ENCODE measurements at places on chromosomes 2 and 18.

DNA sequence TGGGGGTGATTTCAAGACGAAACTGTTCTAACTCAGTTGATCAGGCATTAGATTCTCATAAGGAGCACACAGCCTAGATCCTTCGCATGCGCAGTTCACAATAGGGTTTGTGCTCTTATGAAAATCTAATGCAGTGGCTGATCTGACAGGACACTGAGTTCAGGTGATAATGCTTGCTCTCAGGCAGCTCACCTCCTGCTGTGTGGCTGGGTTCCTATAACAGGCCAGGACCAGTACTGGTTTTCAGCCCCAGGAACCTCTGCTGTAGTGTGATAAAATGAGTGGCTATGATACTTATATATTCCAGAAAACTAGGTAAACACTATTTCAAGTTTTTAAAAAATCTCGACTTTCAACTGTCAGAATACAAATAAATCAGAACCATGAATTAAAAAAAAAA is 271.4 kb downstream of the GALNT13 start:
- DNase-seq = no peak

- no peak for DNase-seq
Observed at GRCh38 chr2:63046961-63047320, 3.7 kb upstream of the OTX1 start.

DNA sequence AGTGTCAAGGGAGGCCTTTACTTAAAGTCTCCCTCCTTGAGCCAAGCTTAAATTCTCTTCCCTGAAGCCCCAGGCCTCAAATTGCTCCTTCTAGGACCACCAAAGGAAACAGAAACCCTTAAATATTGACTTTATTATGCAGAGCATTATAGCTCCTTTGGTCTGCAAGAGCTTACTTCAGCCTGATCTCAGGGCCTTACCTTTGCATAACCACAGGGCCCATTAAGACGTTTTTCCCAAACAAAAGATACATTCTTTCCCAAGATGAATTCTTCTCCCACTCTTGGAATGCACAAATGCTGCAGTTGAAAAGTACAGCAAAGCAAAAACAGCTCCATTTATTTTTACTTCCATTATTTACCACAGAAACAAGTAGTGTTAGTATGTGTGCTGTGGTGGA is 130.8 kb downstream of the B3GNT2 start:
- DNase-seq = no peak

DNA sequence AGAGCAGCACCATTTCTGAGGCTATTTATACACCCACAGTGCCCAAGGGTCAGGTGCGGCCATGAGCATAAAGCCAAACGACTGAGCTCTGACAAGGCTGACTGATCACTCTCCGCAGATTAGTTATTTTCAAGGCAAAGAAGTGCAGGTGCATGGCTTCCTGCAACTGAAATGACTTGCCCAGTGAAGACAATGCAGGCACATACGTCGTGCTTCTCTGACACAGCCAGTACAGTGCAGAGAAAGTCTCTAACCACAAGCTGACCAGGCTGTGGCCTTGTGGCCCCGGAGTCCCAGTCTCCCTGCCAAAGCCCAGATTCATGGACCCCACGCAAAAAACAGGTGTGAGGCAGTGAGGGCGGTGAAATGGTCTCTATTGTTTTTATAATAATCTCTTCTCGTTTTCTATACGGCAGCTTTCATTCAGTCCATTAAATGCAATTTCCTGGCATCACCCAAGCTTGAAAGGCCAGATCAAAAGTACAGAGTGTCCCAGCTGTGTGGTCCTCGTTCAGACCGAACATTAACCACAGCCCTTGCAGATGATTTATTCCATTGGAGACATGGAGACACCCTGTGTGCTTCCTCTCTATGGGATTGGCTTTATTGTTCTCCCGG is 447.0 kb upstream of the ID2 start:
- no peak for DNase-seq

DNA sequence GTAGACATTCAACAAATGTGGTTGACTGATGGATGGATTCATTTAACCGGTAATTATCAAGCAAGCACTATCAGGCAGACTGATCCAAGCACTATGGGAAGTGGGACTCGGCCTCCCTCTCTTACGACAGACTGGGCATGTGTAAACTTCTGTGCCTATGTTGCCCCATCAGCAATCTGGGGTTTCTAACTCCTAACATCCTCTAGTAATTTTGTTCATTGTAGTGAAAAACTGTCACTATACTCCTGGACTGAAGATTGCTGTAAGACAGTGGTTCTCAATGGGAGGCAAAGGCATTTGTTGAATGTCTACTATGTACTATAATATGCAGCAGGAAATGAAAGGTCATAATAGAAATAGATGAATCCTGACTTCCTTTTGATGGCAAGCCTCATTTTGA is 51.2 kb upstream of the CREB1 start:
- DNase-seq = no peak
